Sigmoid colon (tissue), 7 donors: ENCODE measurements at places on chromosomes 11 and 22. TPM values are rescaled to one million over a fixed set of nuclear protein-coding genes. Genes with fewer than 3 reads are reported as not detected.

The LAYN gene
- 47.8 TPM for total RNA-seq

The OLFML1 gene
- 14.7 TPM for total RNA-seq

The ZFTA gene
- 12.5 TPM for total RNA-seq

The OR6A2 gene
- 0.28 TPM for total RNA-seq

The TREH gene
- total RNA-seq = not detected

The TMPRSS13 gene
- not detected for total RNA-seq

The OR4A16 gene
- total RNA-seq = not detected

The OR4C16 gene
- not detected for total RNA-seq

The C11orf91 gene
- not detected for total RNA-seq

- H3K27ac ChIP-seq = no peak overlapping the region
- no peaks in the 10 kb centered on the region for H3K36me3 ChIP-seq
- H3K4me3 ChIP-seq = no peak overlapping the region
Measured at GRCh38 chr11:93501856-93502255, 41.3 kb downstream of the SMCO4 start.

GRCh38 chr11:117376517-117376916, 48.9 kb downstream of the CEP164 start:
- no peak overlapping the region for H3K27ac ChIP-seq
- H3K27me3 ChIP-seq = no peaks in the 10 kb centered on the region
- H3K4me1 ChIP-seq = no peaks in the 10 kb centered on the region
- H3K4me3 ChIP-seq = no peak overlapping the region
- peak; percentile 30 for DNase-seq

DNA sequence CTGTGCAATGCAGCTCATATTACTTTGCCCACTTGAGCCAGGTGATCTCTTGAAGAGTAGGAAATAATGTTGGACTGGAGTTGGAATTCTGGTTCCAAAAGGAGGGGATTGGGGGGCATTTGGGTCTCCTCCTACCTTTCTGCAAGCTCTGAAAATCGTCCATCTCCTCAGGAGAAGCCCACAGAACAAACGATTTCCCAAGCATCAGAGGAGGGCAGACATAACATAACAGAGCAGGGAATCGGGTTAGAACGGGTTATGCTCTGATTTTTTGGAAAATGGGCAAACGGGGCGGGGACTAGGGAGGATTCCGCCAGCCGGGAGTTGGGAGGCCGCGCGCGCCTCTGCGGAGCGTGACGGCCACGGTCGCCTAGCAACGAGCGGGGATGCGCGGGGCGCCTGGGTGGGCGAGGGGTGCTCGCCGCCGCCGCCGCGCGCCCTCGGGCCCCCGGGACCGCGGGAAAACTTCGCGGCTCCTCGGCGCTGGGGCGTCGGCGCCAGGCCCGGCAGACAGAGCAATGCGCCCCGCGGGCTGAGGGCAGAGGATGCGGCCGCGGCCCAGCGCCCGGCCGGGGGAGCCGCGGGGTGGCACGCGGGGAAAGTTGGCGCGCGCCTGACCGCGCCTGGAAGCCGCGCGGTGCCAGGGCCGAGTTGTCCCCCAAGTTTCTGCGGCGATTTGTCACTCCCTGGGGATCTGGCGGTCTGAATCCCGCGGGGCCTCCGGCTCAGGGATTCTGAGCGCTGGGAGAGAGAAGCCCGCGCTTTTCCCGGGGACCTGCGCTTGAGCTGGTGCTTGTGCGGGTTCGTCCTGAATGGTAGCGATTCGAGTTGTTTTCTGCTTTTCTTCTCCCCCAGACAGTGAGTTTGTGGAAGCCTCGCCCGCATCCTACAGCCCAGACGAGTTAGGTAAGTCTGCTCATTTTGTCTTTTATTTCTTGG, 27.8 kb upstream of the AMOTL1 start:
- H3K27me3 ChIP-seq = no peaks in the 10 kb centered on the region
- peak overlapping the region; percentile 54 for H3K4me3 ChIP-seq
- H3K27ac ChIP-seq = peak overlapping the region; percentile 81
- DNase-seq = peak; percentile 85

DNA sequence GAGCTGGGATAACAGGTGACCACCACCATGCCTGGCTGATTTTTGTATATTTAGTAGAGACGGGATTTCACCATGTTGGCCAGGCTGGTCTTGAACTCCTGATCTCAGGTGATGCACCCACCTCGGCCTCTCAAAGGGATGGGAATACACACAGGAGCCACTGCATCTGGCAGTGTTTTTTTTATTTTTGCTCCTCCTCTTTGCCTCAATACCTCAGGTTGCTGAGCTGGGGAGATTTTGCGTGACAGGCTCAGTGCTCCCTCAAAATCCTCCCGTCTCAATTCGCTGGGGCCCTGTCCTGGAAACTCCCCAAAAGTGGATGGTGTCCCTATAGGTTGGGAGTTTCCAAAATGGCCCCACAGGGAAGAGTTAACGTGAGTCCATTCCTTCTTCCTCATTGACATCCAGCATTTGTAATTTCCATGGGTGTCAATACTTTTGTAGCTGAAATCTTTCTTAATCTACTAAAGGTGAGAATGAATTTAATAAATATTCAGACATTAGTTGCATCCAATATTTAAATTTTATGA, 71.8 kb downstream of the GGTLC2 start:
- H3K27ac ChIP-seq = no peak overlapping the region
- DNase-seq = no peak
- no peaks in the 10 kb centered on the region for H3K27me3 ChIP-seq
- H3K36me3 ChIP-seq = no peaks in the 10 kb centered on the region
- H3K4me1 ChIP-seq = no peaks in the 10 kb centered on the region
- H3K4me3 ChIP-seq = no peak overlapping the region

GRCh38 chr22:36052505-36052941, 23.9 kb upstream of the RBFOX2 start:
- no peak overlapping the region for H3K4me3 ChIP-seq
- no peak for DNase-seq
- H3K27ac ChIP-seq = no peak overlapping the region
- no peaks in the 10 kb centered on the region for H3K36me3 ChIP-seq
- no peaks in the 10 kb centered on the region for H3K27me3 ChIP-seq

- no peaks in the 10 kb centered on the region for H3K27me3 ChIP-seq
- H3K36me3 ChIP-seq = no peaks in the 10 kb centered on the region
- no peak overlapping the region for H3K27ac ChIP-seq
Measured at GRCh38 chr11:73226297-73227006, 8.4 kb downstream of the P2RY2 start.

DNA sequence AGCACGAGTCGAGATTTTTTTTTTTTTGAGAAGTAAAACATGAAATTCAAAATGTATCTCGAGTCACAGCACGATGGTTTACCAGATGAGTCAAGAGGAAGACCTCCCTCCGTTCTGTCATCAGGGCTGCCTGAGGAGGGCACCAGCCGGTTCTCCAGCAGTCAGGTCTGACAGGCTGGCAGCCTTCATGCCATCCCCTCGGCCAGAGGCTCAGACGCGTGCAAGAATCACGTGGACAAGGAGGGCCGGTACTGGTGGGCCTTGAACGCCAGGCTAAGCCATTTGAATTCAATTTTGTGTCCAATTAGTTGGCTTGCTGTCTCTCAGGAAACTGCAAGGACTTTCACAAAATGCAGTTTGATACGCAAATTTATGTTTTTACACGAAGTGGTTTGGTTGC, 1412.2 kb downstream of the BRD1 start:
- no peak overlapping the region for H3K27ac ChIP-seq
- H3K27me3 ChIP-seq = peaks cover 19% of the 10 kb centered on the region
- DNase-seq = no peak
- no peaks in the 10 kb centered on the region for H3K36me3 ChIP-seq
- no peak overlapping the region for H3K4me3 ChIP-seq
- H3K4me1 ChIP-seq = no peaks in the 10 kb centered on the region

GRCh38 chr11:115607621-115608221, 103.5 kb upstream of the CADM1 start:
- no peak for DNase-seq
- H3K36me3 ChIP-seq = no peaks in the 10 kb centered on the region
- no peak overlapping the region for H3K27ac ChIP-seq
- H3K27me3 ChIP-seq = no peaks in the 10 kb centered on the region
- H3K4me3 ChIP-seq = no peak overlapping the region

- peak; percentile 95 for DNase-seq
- H3K27ac ChIP-seq = peak within 1 kb of the TSS; percentile 88
- H3K36me3 ChIP-seq = peaks cover 9% of the 10 kb centered on the region
- H3K4me1 ChIP-seq = peaks cover 30% of the 10 kb centered on the region
Measured at GRCh38 chr11:63986156-63986931, at the start of gene OTUB1. Gene OTUB1, plus strand, starts transcription at chr11:63986438. Its CDS starts 19 bp downstream, at chr11:63986457.

- no peak overlapping the region for H3K27ac ChIP-seq
- H3K4me3 ChIP-seq = peak overlapping the region; percentile 38
- peaks cover 17% of the 10 kb centered on the region for H3K4me1 ChIP-seq
- H3K27me3 ChIP-seq = peaks cover 94% of the 10 kb centered on the region
- no peak for DNase-seq
Measured at GRCh38 chr11:16612566-16613261, 125.7 kb upstream of the C11orf58 start.

DNA sequence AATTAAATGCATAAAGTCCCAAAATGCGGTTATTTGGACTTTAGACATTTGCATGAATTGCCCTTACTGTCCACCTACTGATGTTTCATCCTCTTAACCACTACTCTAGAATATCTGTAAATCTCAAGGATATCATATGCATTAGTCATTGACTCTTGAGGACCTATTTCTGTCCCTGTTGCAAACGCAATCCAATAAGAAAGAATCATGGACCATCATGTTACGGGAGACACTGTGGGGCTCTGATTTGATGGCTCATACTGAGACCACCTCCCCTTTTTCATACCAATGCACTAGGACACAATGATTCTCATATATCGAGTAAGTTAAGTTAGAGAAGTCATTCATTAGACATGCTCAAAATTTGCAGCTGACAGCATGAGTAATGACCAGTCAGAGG, 14.4 kb downstream of the POU2AF2 start:
- H3K36me3 ChIP-seq = no peaks in the 10 kb centered on the region
- H3K27me3 ChIP-seq = no peaks in the 10 kb centered on the region
- no peak overlapping the region for H3K27ac ChIP-seq

- no peak overlapping the region for H3K4me3 ChIP-seq
- peaks cover 78% of the 10 kb centered on the region for H3K27me3 ChIP-seq
- no peak overlapping the region for H3K27ac ChIP-seq
- DNase-seq = no peak
- no peaks in the 10 kb centered on the region for H3K36me3 ChIP-seq
Measured at GRCh38 chr22:37420686-37421467, 6.4 kb downstream of the ELFN2 start.

DNA sequence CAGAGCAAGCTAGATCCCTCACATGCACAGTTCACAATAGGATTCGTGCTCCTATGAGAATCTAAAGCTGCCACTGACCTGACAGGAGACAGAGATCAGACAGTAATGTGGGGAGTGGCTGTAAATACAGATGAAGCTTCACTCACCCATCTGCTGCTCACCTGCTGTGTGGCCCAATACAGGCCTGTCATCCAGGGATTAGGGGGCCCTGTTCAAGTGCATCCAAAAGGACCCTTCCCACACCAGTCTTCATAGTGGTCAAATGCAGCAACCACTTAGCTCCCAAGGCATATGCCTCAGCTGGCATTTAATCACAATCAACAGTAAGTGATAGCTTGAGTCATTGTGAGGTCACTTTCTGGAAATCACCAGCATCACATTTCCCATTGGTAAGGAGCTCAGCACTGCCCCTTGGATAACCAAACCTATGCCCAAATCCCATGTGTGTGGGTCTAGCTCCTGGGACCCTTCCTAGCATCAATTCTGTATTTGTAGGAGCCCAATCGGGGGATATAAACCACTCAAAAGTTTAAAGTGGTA, 65.6 kb downstream of the OR4C45 start:
- DNase-seq = no peak
- no peaks in the 10 kb centered on the region for H3K27me3 ChIP-seq
- H3K4me1 ChIP-seq = no peaks in the 10 kb centered on the region
- H3K27ac ChIP-seq = no peak overlapping the region
- no peaks in the 10 kb centered on the region for H3K36me3 ChIP-seq
- no peak overlapping the region for H3K4me3 ChIP-seq

DNA sequence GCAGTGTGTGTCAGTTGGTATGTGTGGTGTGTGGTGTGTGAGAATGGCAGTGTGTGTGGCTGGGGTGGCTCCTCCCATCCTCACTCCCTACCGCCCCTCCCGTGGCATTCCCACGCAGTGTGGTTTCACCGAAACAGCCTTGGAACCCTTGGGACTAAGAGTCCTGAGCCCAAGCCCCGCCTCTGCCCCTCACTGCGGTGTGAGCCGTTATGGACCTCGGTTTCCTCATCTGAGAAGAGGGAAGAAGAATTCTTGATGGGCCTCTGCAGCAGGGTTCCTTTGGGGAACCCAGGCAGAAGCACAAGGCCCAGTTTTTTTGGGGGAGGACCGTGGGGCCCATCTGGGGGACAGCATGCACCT, 7.2 kb downstream of the UPK3A start:
- no peak for DNase-seq
- H3K4me1 ChIP-seq = no peaks in the 10 kb centered on the region
- peaks cover 3% of the 10 kb centered on the region for H3K27me3 ChIP-seq

GRCh38 chr11:67409261-67409666, 5.4 kb downstream of the TBC1D10C start:
- no peaks in the 10 kb centered on the region for H3K36me3 ChIP-seq
- no peak overlapping the region for H3K27ac ChIP-seq
- no peak for DNase-seq
- peaks cover 98% of the 10 kb centered on the region for H3K27me3 ChIP-seq
- H3K4me3 ChIP-seq = no peak overlapping the region

DNA sequence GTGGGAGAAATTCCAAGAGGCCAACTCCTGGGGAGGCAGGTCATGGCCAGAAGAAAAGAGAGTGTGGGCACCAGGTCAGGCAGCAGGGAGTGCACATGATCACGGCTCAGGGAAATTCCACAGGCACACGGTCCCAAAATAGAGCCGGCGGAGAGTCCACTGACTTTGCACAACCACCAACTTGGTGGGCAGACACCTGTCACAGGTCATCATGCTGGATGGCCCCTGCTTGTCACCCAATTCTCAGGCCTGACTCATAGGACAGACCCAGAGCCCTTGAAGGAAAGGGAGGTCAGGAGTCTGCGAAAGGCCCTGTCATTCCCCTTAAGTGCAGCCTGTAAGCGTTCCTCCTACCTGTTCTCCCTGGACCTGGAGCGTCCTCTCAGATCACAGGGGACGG, 15.8 kb downstream of the APOL2 start:
- no peaks in the 10 kb centered on the region for H3K27me3 ChIP-seq
- no peak for DNase-seq
- no peaks in the 10 kb centered on the region for H3K4me1 ChIP-seq

DNA sequence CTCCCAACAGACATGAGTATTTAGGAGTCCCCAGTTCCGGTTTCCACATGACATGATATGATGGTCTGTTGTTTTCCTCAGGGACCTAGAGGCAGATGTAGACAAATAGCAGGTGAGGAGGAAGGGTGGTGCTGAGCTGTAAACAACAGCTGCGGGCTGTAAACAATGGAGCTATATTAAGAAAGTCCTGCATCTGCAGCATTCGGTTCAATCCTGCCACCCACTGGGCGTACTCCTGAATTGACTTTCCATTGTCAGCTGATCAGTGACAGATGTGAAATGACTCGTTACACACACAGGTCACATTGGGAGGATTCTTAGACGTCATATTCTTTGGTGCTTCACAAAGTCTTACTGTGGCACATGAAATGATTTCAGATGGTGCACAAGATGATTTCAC, 26.8 kb upstream of the RAG1 start:
- no peaks in the 10 kb centered on the region for H3K4me1 ChIP-seq
- no peak overlapping the region for H3K4me3 ChIP-seq
- H3K36me3 ChIP-seq = no peaks in the 10 kb centered on the region
- no peaks in the 10 kb centered on the region for H3K27me3 ChIP-seq
- H3K27ac ChIP-seq = no peak overlapping the region
